Activated T-helper 2 cell treated with anti-CD3 and anti-CD28 coated beads, Interferon-gamma antibody, Interleukin-2, Interleukin-4, amounts not matched to agents 10 μg/mL and 5 μg/mL and 100 μg/mL, durations not matched to agents 14 hours and 24 hours and 36 hours (primary cell): ENCODE measurements at places on chromosomes 6 and 20. TPM values are rescaled to one million over a fixed set of nuclear protein-coding genes. Genes with fewer than 3 reads are reported as not detected.

The TJAP1 gene
- 36.0 and 42.7 TPM in 2 replicates for total RNA-seq

The EPPIN gene
- total RNA-seq: not detected in 2 replicates

The DSN1 gene
- 24.0 and 28.6 TPM in 2 replicates for total RNA-seq

The NMBR gene
- not detected in 2 replicates for total RNA-seq

The CGA gene
- total RNA-seq: 0.44 and 0.59 TPM in 2 replicates

The ULBP3 gene
- 0.52 and 0.53 TPM in 2 replicates for total RNA-seq

The OXT gene
- 0.55 TPM in 1 of 2 replicates, not detected in the other for total RNA-seq

GRCh38 chr6:15036690-15037245, 209.1 kb upstream of the JARID2 start:
- DNase-seq: no peak
- H3K36me3 ChIP-seq: peaks cover under 1% of the 10 kb centered on the region
- peaks cover 10% of the 10 kb centered on the region for H3K4me1 ChIP-seq
- no peaks in the 10 kb centered on the region for H3K27me3 ChIP-seq
- no peak overlapping the region for H3K27ac ChIP-seq
- no peak overlapping the region for H3K4me3 ChIP-seq

- H3K27me3 ChIP-seq: no peaks in the 10 kb centered on the region
- H3K4me3 ChIP-seq: no peak overlapping the region
- H3K36me3 ChIP-seq: peaks cover 89% of the 10 kb centered on the region
- peaks cover 21% of the 10 kb centered on the region for H3K4me1 ChIP-seq
- H3K27ac ChIP-seq: no peak overlapping the region
- DNase-seq: no peak
Measured at GRCh38 chr6:111686249-111686931, 80.7 kb upstream of the TRAF3IP2 start.

DNA sequence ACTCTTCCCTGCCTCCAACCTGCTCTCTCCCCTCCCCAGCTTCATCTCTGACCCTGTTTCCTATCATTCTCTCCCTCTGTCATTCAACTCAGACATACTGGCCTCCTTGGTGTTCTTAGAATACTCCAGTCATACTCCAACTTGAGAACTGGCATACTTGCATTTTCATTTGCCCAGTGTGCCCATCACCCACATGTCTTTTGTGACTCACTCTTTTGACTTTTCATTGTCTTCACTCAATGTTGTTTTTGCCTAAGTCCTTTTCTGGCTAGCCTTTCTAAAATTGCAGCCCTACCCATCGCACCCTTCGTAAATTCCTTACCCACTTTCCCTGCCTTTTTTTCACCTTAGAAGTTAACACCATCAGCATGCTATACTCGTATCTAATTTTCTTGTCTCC, 77.0 kb upstream of the CD2AP start:
- no peak overlapping the region for H3K27ac ChIP-seq

DNA sequence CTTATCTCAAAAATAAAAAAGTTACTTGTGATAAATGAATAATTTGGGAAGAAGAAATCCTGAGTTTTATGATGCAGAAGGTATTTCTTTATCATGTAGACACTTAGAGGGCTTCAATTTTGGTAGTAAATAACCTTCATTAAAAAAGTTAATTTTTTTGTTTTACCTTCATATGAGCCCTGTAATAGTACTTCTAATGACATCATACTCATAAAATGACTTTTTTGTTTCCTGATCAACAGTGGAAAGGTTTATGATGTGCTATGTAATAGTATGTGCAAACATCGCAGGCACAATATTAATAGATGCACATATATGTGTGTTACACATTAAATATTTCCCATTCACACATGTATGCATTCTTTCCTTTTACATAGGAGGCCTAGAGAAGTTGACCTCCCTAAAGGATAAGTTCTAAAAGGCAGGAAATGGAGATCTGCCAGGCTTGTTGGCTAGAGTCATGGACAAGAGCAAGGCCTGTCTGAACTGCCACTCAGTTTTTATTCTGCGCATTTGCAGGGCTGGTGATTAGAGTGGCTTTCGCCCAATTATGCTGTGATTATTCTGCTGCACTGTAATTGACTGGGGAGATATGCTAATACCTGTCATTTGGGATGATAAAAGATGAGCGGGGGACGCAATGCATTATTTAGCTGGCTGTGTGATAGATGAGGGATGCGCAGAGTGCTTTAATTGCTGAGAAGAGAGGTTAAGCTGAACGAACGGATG, 272.6 kb downstream of the TMEM242 start:
- H3K27me3 ChIP-seq: no peaks in the 10 kb centered on the region
- H3K4me1 ChIP-seq: peaks cover 20% of the 10 kb centered on the region
- peaks cover 10% of the 10 kb centered on the region for H3K36me3 ChIP-seq
- no peak overlapping the region for H3K27ac ChIP-seq

DNA sequence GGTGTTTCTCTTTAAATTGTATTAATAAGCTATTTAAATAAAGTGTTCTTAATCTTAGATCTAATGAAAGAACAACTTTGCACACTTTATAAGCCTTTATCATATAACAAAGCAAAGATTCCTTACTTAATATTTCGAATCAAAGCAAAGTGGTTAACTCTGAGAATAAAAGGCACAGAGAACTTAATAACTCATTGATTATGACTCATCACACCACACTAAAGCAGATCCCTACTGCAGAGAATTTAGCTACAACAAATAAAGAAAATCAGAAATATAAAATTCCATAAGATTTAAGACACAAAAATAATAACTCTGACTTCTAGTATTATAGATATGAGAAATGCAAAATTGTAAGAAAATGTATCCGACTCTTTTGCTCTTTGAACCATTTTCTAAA, 135.6 kb upstream of the RUNX2 start:
- H3K4me1 ChIP-seq: peaks cover 46% of the 10 kb centered on the region
- DNase-seq: no peak
- no peak overlapping the region for H3K27ac ChIP-seq
- no peaks in the 10 kb centered on the region for H3K27me3 ChIP-seq
- H3K36me3 ChIP-seq: peaks cover 26% of the 10 kb centered on the region
- no peak overlapping the region for H3K4me3 ChIP-seq

- no peak overlapping the region for H3K4me3 ChIP-seq
- no peak overlapping the region for H3K27ac ChIP-seq
- DNase-seq: no peak
- no peaks in the 10 kb centered on the region for H3K36me3 ChIP-seq
- H3K27me3 ChIP-seq: no peaks in the 10 kb centered on the region
Measured at GRCh38 chr6:54286141-54286540, 22.1 kb upstream of the TINAG start.

- H3K27ac ChIP-seq: peak overlapping the region; percentile 72
- no peaks in the 10 kb centered on the region for H3K27me3 ChIP-seq
- H3K4me1 ChIP-seq: peaks cover 24% of the 10 kb centered on the region
- no peak overlapping the region for H3K4me3 ChIP-seq
- H3K36me3 ChIP-seq: peaks cover 50% of the 10 kb centered on the region
- no peak for DNase-seq
Measured at GRCh38 chr20:50551288-50551687, 41.1 kb downstream of the PTPN1 start.

DNA sequence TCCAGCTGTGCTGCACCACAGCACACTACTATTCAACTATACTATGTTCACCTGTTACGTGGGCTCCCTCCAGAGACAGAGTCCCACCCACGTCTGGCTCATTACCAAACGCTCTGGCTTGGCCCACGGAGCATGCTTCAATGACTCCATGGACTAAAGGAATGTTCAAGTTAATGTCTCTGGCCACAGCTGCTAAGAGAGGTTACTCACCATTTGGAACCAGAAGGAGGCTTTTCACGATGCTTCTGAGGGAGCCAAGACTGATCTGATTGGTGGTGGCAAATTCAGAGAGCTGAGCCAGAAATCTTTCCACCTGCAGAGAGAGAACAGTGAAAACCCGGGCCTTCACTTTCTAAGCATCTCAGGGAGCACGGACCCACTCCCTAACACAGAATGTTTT, 15.6 kb downstream of the COMMD7 start:
- peaks cover 46% of the 10 kb centered on the region for H3K36me3 ChIP-seq
- H3K4me3 ChIP-seq: no peak overlapping the region
- no peaks in the 10 kb centered on the region for H3K27me3 ChIP-seq
- no peak for DNase-seq
- no peak overlapping the region for H3K27ac ChIP-seq
- peaks cover 18% of the 10 kb centered on the region for H3K4me1 ChIP-seq

DNA sequence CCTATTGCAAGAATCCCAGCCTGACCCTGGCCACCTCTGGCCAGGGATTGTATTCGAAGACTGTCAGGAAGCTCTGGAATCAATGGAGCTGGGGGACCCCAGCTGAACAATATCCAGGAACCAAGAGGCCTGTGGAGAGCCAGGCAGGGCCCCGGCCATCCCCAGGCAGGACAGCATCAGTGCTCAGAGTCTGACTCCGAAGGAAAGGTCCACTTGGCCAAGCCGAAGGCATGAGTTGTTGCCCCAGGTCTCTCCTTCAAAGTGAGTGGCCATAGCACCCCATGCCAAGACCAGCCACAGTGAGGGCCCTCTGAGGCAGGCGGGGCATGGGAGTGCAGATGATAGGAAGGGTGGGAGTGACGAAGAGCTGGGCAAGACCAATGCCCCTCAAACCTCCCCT, 193.1 kb downstream of the CDH4 start:
- H3K4me3 ChIP-seq: no peak overlapping the region
- no peaks in the 10 kb centered on the region for H3K4me1 ChIP-seq
- no peak for DNase-seq
- H3K27me3 ChIP-seq: no peaks in the 10 kb centered on the region

DNA sequence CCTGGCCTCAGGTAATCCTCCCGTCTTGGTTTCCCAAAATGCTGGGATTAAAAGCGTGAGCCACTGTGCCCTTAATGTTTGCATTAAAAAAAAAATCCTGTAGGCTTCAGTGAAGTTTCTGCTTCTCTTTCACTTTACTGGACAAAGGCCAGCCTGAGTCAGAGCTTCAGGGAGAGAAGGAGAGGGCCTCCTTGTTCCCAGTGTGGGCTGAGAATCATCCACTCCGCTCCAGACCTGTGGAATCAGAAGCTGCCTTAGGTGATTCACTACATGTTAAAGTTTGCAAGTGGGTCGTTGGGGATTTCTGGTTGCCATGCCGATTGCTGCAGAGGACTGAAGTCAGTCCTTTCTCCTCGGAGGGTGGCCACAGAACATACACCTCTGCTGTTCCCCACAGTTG, 113.3 kb upstream of the EEF1E1 start:
- no peaks in the 10 kb centered on the region for H3K4me1 ChIP-seq
- no peak overlapping the region for H3K4me3 ChIP-seq
- DNase-seq: no peak
- no peak overlapping the region for H3K27ac ChIP-seq

- H3K27me3 ChIP-seq: no peaks in the 10 kb centered on the region
- peaks cover 14% of the 10 kb centered on the region for H3K4me1 ChIP-seq
- no peak overlapping the region for H3K4me3 ChIP-seq
- no peak for DNase-seq
- peaks cover 23% of the 10 kb centered on the region for H3K36me3 ChIP-seq
Measured at GRCh38 chr20:25376886-25377285, 13.7 kb downstream of the ABHD12 start.

GRCh38 chr6:14017626-14018475, 93.1 kb downstream of the RNF182 start:
- H3K4me1 ChIP-seq: no peaks in the 10 kb centered on the region
- H3K4me3 ChIP-seq: no peak overlapping the region
- H3K36me3 ChIP-seq: no peaks in the 10 kb centered on the region

DNA sequence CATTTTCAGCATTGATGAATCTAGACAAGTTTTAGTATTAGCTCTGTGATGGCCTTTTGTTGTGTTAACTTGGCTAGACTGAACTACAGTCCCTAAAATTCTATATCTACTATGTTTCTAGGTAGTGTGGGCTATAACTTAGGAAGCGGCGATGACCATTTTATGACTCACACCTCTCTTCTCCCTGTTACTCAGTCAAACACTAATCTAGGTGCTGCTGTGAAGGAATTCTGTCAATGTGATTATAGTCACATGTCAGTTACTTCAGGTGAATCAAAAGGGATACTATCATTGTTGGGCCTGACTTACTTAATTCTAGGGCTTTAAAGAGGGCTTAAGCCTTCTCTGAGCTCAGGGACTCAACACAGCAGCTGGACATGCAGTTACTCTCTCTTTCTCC, 691.5 kb upstream of the MAP3K7 start:
- H3K36me3 ChIP-seq: no peaks in the 10 kb centered on the region
- H3K27me3 ChIP-seq: no peaks in the 10 kb centered on the region
- no peak overlapping the region for H3K4me3 ChIP-seq

GRCh38 chr6:43297644-43298564, at the start of gene SLC22A7:
SLC22A7 (plus strand) TSS chr6:43298260; CDS start chr6:43298359, 99 bp downstream.
- H3K27me3 ChIP-seq: peaks cover 12% of the 10 kb centered on the region
- H3K4me1 ChIP-seq: no peaks in the 10 kb centered on the region
- no peaks in the 10 kb centered on the region for H3K36me3 ChIP-seq
- H3K27ac ChIP-seq: no peak within 1 kb of the TSS
- DNase-seq: no peak
- no peak within 1 kb of the TSS for H3K4me3 ChIP-seq

GRCh38 chr20:59777814-59778575, 155.4 kb downstream of the SYCP2 start:
- H3K27ac ChIP-seq: no peak overlapping the region
- DNase-seq: no peak
- H3K36me3 ChIP-seq: no peaks in the 10 kb centered on the region
